H4 (cell line): ENCODE measurements at places on chromosomes 1 and 21. TPM values are rescaled to one million over a fixed set of nuclear protein-coding genes. Genes with fewer than 3 reads are reported as not detected.

UMODL1 gene
- not detected in 2 replicates for total RNA-seq

IL22RA1 gene
- 0.85 and 1.2 TPM in 2 replicates for total RNA-seq

ITSN1 gene
- 19.7 and 27.4 TPM in 2 replicates for total RNA-seq

LIPI gene
- total RNA-seq: not detected in 2 replicates

PLEKHN1 gene
- total RNA-seq: 0.08 and 1.2 TPM in 2 replicates

RNU1-1 gene
- total RNA-seq: not detected in 2 replicates

LAD1 gene
- not detected in 2 replicates for total RNA-seq

C1QB gene
- total RNA-seq: not detected in 2 replicates

RGS7 gene
- total RNA-seq: 0.23 TPM in 1 of 2 replicates, not detected in the other

AHCTF1 gene
- 18.1 and 21.4 TPM in 2 replicates for total RNA-seq

SPATA1 gene
- total RNA-seq: 0.17 TPM in 1 of 2 replicates, not detected in the other

SHCBP1L gene
- not detected in 2 replicates for total RNA-seq

DNA sequence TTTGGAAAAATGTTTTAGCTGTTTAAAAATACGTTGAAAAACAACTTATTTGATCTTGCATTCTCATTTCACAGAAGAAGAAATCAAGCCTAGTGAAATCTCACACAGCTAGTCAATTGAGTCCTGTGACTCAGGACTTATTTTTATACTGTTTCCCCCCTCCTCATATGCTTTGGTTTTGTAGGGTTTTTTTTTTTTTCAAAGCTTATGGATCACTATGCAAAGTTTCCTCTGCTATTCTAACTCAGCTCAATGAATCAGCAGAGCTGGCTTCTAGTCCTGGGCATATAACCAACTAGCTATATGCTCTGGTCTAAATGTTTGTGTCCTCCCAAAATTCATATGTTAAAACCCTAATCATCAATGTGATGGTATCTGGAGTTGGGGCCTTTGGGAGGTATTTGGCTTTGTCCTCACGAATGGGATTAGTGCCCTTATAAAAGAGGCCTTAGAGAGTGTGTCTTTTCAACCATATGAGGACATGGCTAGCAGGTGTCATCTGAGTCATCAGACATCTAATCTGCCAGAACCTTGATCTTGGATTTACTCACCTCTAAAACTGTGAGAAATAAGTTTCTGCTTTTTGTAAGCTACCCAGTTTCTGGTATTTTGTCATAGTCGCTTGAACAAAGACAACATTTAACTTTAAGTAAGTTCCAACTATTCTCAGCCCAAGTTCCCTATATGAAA lies 317.2 kb upstream of the C1orf87 start:
- no peak for DNase-seq

DNA sequence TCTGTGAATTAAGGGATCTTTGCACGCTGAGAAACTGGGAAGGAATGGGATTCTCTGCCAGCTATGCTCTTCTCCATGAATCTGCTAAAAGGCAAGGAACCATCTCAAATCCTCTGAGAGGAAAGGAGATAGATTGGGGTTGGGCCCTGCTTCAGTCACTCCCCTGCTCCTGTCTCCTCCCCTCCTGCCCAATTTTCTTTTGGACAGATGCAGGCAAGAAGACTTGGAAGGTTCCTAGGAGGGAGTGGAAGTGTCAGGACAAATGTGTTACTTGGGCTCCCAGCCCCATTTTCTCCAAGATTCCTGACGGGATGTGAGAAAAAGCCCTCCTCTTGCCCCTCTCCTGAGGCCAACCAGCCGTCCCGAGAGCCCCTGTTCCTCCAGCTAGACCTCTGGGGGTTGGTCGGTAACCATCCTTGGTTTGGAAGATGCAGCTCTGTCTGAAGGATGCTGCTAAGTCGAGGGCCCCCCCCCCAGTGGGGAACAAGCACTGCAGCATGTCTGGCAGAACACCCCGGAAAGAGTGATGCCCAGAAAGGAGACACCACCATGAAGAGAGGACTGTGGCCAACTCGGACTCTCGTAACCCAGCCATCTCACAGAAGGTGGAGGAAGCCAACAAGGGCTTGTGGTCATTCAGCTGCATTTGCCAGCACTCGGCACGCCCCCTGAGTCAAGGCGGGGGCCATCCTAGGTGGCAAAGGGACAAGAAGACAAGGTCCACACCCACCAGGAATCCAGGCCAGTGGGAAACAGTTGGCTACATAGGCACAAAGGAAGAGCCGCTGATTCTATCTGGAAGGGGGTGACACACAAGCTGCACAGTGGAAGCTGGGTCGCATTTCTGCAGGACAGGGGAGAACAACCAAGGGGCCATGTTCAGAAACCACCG lies 43.7 kb downstream of the CDK18 start:
- DNase-seq: no peak

DNA sequence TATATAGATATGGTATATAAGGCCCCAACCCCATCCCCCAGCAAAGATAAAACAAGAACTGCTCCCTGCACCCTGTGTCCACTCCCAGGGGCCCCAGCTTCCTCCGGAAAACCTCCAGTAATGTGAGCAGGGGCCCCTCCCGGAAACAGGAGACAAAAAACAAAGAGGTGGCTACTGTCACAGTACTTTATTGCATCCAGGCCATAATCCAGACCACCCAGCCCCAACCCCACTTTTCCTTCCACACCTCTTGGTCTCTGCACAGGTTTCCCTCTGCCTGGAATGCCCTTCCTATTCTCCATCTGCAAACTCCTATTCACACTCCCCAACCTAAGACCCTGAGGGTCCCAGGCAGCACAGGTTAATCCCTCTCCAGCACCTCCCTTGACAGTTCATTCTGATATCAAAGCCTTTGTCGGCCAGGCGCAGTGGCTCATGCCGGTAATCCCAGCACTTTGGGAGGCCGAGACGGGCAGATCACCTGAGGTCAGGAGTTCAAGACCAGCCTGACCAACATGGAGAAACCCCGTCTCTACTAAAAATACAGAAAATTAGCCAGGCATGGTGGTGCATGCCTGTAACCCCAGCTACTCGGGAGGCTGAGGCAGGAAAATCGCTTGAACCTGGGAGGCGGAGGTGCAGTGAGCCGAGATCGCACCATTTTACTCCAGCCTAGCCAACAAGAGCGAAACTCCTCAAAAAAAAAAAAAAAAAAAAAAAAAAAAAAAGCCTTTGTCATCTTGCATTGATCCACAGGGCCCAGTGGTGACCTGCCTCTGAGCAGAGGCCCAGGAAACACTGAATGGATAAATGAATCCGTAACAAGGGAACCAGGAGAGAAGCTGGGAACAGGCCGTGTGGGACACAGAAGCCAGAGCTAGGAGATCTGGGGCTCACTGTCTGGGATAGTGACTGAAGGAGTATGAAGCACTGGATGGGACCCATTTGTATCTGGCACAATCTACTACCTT lies 2.3 kb upstream of the AUNIP start:
- DNase-seq: no peak

DNA sequence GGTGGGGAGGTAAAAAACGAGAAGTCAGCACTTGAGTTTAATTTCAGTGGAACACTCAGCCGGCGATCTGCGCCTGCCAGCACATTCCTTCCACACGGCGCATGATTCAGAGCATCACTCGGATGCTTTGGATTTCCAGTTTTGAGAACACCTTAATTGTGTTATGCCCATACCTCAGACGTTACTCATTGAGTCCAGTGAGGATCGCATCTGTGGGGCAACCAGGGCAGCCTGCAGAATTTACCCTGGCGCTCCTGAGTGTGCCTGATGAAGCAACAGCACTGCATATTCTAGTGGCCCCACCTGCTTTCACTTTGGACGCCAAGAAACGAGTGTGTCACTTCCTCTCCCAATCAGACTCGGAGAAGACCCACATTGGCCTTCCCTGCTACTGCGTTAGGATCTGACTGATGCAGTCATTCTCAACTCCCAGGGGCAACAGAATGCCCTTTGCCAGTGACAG lies 19.9 kb downstream of the FAM89A start:
- peak; percentile 35 for DNase-seq

- DNase-seq: no peak
Observed at GRCh38 chr1:100340494-100340893, 11.8 kb upstream of the CDC14A start.

- DNase-seq: no peak
Observed at GRCh38 chr1:2267862-2268261, 39.7 kb downstream of the SKI start.

GRCh38 chr1:55538428-55538827 lies 323.3 kb upstream of the USP24 start:
- DNase-seq: no peak

- no peak for DNase-seq
Observed at GRCh38 chr1:67789551-67789950, 43.7 kb downstream of the GNG12 start.

DNA sequence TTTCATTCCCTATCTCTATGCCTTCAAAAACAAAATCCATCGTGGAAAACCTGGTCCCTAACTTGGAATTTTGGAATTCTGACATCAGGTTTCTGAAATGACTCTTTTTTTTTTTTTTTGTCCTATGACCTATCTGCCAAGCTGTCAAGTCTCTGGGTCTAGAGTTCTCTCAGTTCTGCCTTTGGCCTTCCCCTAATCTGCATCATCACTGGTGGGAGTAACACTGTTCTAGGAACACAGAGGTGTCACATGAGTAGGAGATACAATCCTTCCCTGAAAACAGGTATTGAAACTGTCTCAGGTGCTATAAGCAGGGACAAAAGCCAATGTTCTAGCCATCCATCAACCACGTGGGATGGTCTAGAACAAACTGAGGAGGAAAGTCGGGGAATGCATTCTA lies 142.0 kb upstream of the ATP1B1 start:
- no peak for DNase-seq

DNA sequence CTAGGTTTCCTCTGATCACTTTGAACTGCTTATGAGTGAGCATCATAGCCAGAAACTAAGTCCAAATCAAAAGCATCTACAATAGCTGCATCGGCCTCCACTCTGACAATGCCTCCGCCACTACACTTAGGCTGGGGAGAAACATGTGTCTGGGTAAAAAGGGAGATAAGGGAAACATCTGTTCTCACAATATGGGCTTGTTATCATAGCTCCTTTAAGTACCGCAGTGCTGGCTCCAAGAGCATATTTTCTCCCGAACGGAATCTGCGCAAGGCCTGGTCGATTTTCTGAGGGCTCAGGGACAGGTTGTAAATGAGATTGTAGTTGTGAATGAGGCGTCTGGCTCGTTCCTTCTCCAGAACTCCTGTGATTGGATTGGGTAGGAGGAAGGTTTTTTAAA lies 63.9 kb upstream of the CYP2J2 start:
- DNase-seq: no peak

- no peak for DNase-seq
Observed at GRCh38 chr1:81142099-81142826, 658.5 kb upstream of the ADGRL2 start.

- no peak for DNase-seq
Observed at GRCh38 chr1:226708967-226709396, 30.1 kb downstream of the ITPKB start.

GRCh38 chr1:199223936-199224335 lies 585.1 kb downstream of the PTPRC start:
- no peak for DNase-seq

DNA sequence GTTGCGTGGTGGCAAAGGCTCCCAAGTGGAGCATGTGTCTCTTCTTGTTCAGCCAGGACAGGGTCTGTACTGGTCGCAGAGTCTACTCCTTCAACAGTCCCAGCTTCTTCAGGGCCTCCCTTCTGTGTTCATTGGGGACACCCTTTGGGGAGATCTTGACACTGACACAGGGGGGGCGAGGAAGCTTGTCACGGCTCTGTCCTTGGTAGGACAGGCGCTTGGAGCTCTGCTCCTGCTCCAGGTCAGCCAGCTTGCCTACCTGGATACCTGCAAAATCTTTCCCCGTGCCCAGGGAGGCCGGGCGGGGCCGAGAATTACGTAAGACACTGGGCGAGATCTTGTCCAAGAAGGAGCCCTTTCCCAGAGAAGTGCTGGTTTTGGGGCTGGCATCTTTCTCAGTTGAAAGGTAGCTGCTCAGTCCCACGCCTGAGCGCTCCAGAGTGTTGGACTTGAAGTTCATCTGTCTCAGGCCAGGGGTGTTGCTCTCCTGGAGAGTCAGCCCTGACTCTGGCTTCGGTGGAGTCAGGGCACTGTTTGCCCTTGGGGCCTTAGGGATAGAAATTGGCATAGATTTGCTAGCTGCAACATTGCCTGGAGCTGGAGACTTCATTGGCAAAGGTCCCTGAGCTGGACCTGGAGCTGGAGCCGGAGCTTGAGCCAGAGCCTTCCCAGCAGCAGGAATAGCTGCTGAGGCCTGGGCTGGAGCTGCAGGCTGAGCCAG lies 10.5 kb downstream of the C1orf116 start:
- DNase-seq: no peak

- DNase-seq: no peak
Observed at GRCh38 chr1:110690709-110691365, 16.1 kb upstream of the KCNA3 start.

DNA sequence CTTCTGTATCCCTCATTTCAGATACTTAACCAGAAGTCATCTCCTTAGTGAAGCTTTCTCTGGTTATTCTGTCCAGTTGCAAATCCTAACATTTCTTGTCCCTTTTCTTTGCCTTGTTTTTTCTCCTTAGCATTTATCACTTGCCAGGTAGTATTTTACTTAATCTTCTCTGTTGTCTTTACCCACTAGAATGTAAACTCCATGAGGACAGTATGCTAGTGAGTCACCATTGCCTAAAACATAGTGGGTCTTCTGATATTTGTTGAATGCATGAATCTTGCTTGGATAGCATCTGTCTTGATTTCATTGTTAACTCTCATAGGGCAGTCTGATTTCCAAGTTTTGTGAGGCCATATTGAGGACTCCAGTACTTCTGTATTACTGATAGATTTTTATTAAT lies 9.6 kb downstream of the CAPZA1 start:
- no peak for DNase-seq

- DNase-seq: no peak
Observed at GRCh38 chr1:164781972-164782371, 223.0 kb downstream of the PBX1 start.

GRCh38 chr1:32947669-32948389 lies 16.8 kb downstream of the RNF19B start:
- DNase-seq: no peak

DNA sequence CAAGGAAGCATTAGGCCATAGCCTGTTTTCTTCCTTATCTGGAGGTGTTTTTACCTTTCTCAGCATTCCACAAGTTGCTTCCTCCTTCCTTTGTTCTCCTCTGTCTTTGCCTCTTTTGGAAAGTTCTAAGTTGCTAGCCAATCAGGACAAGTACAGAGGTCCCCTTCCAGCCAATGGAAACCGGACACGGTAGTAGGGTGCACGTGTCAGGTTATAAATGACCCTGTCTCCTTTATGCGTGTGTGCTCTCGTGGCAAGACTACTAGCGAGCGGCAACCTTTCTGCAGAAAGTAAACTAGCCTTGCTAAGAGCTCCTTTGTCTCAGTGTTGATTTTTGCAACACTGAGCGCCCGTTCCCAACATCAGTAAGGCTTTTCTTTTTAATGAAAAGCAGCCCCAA lies 1.5 kb upstream of the ACADM start:
- no peak for DNase-seq

DNA sequence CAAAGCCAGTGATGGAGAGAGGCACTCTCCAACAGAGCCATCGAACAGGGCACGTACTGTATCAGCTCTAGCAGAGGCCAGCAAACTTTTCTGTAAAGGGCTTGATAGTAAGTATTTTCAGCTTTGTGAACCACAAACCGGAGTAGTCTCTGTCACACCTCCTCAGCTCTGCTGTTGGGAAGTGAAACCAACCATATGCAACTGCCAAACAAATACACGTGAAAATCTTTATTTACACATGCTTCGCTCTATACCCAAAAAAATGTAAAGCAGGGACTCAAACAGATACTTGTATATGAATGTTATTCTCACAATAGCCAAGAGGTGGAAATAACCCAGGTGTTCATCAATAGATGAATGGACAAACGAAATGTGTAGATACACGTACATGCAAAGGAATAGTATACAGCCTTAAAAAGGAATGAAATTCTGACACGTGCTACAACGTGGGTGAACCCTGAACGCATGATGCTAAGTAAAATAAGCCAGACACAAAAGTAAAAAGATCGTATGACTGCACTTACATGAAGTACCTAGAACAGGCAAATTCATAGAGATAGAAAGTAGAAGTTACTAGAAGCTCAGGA lies 39.0 kb downstream of the SETD4 start:
- no peak for DNase-seq
